NCI-H1436 treated with DMSO at 0.1 percent for 48 hours (cell line): ENCODE measurements at places on chromosomes 2 and 18.

DNA sequence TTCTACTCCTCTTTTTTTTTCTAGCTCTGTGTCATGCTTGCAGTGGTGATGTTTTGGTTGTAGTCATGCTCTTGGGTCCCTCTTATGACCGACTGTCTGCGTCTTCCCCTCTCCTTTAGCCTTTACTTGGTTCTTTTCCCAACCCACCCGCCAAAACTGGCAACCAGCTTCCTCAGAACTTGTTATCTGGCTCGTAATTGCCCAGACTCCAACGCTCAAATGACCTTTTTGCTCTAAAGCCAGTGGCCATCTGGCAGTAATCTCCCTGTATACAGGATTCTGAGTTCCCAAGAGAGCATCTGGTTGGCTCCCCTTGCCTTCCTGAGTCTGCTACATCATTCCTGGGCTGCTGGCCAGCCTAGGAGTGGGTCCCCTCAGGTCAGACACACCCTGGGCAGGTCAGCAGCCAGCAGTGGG, 147.2 kb downstream of the MGAT5 start:
- DNase-seq = no peak

DNA sequence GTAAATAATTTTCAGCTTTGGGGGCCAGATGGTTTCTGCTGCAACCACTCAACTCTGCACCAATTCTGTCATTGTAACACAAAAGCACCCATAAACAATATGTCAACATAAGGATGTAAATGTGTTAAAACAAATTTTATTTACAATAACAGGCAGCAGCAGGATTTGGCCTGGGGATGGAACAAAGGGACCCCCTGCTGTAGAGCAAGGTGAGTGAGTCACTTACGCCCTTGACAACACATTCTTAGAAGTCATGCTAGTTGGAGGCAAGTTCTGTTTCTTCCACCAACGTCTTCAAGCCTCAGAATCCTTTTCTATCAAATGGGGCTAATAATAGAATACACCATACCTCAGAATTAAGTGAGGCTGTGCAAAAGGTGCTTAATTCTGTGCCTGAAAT, 610.2 kb upstream of the SYT4 start:
- no peak for DNase-seq

DNA sequence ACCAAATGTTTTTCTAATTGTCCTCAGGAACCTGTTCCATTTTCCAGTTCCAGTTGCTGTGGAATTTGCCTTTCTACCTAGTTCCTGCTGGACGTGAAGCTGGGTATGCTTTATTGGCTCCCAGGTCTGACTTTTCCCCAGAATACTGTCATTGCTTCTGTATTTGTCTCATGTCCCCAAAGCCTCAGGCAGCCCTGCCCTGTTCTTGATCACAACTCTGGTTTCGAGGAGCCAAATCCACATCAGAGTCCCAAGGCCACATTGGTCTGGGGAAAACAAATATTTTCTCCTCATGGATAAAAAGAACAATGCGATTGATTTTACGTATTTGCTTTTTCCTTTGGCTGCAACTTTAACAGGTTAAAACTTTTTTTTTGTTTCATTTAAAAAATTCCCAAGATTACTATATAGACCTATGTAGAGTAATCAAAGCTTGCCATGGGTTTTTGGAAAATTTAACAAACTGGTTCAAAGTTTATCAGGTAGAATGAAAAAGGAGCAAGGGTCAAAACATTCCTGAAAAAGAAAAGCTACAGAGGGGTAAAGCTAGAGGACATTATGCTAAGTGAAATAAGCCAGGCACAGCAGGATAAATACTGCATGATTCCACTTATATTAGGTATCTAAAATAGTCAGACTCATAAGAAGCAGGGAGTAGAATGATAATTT, 85.2 kb downstream of the MDH1 start:
- DNase-seq = no peak

GRCh38 chr2:72963423-72964145, 46.3 kb downstream of the EMX1 start:
- DNase-seq = no peak

- DNase-seq = no peak
Observed at GRCh38 chr2:47225061-47225783, 70.1 kb upstream of the STPG4 start.

GRCh38 chr2:241217320-241218031, 29.0 kb downstream of the ANO7 start:
- no peak for DNase-seq

- no peak for DNase-seq
Observed at GRCh38 chr2:118569876-118570535, 277.4 kb downstream of the EN1 start.

- no peak for DNase-seq
Observed at GRCh38 chr2:96142217-96143113, 2.8 kb downstream of the DUSP2 start.

GRCh38 chr2:28716265-28716865, 35.3 kb upstream of the PPP1CB start:
- DNase-seq = no peak

GRCh38 chr2:47119001-47119400, 36.1 kb downstream of the STPG4 start:
- DNase-seq = no peak

DNA sequence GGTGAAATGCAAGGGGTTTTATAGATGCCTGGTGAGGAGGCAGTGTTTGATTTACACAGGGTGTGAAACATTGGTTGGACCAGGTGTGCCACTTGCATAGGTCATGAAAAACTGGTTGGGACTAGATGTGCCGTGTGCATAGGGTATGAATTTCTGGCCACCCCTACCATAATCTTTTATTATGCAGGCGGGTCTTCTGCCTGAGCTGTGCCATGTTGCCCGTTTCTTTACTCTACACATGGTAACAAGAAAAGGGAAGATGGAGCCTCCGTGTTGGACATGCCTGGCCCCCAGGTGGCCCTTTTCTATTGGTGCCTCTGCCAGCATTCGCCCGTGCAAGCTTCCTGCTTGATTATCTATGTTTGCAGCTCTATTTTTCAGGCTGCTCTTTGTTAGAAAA, 805.4 kb downstream of the TRIB2 start:
- no peak for DNase-seq

DNA sequence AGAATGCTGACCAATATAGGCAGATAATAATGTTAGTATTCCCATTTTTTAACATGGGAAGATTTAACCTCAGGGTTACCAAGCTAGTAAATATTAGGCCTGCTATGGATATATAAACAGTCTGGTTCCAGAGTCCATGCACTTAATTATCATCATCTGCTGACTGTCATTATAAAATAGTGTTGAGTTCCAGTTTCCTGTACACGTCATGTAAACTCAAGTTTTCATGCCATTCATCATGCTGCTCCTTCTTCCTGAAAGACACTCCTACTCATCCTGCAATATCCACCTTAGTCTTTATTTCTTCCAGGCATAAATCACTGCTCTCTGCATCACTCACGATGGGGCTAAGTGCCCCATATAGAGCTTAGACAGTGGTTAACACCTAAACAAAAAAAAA, 420.8 kb upstream of the SPHKAP start:
- no peak for DNase-seq

DNA sequence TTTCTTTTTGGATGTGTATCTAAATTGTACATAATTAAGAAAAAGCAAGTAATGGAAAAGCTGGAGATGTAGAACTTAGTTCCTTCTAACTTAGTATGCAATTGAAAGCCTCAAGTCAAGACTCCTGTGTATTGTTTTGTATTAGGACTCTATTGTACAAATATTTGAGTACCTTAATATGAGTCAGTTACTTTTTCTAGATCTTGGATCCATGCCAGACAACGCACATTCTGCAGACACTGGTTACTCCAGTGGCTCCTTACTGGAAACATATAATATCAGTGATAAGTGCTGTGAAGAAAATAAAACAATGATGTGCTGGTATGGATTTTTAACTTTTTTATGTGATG, 1.5 kb downstream of the SLC39A10 start:
- DNase-seq = no peak

- DNase-seq = no peak
Observed at GRCh38 chr2:108184419-108184818, 55.3 kb upstream of the SULT1C3 start.
